ENCODE measurements at places on chromosomes 2 and 18.

DNA sequence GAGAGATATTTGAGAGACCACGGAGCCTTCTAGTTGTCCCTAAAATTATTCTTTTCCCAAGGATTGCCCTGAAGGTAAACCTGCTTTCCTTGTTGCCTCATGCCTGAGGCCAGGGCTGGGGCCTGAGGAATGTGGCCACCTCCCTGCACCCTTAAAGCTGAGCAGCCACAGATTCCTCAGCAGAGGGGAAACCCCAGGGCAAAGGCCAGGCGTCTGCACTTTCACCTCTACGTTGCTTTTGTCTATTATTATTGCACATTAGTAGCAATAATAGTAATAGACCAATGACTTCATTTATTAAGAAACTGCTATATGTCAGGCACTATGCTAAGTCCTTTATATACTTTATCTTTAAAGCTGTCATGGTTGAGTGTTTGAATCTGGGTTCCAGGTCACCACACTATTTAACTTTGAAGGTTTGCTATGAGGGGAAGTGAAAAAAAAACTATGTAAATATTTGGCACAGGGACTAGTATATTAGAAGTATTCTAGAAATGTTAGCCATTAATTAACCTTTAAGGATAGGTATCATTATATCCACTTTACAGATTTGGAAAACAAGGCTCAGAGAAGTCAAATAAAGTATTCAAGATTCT lies 104.2 kb downstream of the LRRC30 start:
- no peak for DNase-seq

DNA sequence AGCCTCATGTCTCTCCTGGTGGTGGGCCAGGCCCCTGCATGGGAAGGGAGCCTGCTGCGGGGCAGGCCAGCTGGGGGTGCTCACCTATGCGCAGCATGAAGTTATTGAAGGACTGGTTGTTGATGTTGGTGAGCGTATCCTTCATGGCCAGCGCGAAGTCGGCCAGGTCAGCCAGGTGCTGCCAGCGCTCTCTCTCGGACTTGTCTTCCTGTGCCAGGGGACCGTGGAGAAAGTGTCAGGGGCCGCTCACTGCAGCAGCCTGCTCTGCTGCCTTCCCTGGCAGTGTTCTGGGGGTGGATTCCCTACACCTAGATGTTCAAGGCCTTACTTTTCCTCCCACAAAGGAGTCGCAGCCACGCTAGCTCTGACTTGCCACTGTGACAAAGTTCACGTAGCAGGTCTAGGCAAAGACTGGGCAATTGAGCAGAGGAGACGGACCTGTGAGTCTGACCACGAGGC lies 28.2 kb downstream of the CENPO start:
- no peak for DNase-seq

DNA sequence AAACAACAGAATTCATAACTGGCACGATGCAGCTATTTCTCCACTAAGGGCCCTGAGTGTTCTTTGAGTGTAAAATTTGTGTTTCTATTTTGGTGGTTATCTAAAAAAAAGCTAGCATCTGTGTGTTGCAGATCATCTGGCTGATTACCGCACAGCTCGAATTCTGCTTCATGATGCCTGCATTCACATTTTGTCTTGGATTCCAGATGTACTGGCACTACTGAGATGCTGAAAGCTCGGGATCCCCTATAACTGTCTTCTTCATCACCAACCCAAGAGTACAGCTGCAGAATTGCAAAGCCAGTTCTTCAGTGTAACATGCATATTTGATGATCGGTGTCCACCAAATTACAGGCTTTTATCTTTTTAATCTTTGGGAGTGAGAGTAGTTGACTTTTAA lies 51.6 kb upstream of the ZNF532 start:
- no peak for DNase-seq

DNA sequence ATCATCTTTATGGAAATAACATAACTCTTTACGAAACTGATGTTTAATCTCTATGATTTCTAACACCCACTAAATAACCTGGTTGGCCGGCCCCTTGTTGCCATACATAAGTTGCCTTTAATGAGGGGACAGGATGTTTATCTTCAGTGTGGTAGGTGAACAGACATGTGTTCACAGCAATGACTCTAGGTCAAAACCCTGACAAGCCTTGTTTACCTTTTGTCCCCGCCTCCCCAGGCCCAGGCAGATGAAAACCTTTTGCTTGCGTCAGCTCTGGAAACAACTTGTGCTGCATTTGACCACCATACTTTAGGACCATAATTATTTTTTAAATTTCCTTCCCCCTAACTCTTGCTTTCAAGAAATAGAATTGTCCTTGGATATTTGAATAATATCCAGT lies 2.9 kb upstream of the DSG4 start:
- no peak for DNase-seq
